Renal cortical epithelial cell (primary cell): ENCODE measurements at places on chromosomes 16 and 17. TPM values are rescaled to one million over a fixed set of nuclear protein-coding genes. Genes with fewer than 3 reads are reported as not detected.
A peak's percentile ranks its signal among the peaks of the same experiment; 100 is the strongest.

DNA sequence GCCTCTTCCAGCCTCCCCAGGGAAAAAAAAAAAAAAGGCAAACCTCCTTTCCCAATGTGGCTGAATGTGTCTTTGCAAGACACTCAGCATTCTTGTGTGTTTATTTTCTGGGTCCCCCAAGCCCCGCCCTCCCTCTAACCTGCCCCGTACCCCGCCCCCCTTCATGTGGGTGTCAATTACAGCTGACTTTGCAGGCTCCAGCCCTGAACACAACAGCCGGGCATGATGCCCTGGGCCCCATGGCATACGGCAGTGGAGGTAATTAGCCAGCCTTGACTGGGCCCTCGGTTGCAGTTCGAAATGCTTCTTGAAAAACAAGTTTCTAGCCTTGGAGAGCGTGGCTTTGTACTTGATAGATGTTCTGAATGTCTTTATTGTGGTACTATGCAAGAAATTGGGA lies 354.7 kb upstream of the RBFOX1 start:
- DNase-seq, result no peak

- peak; percentile 38 for DNase-seq
Observed at GRCh38 chr16:79595231-79595641, 5.3 kb downstream of the MAF start.

- peak; percentile 61 for DNase-seq
Observed at GRCh38 chr16:73019457-73020362, 28.2 kb downstream of the ZFHX3 start.

GRCh38 chr17:20053361-20053964 lies 44.3 kb downstream of the SPECC1 start:
- no peak for DNase-seq

- no peak for DNase-seq
Observed at GRCh38 chr17:43562679-43563599, 16.8 kb upstream of the ETV4 start.

The TP53TG3F gene
- total RNA-seq, result not detected in 2 replicates

The TEX19 gene
- total RNA-seq, result 0.05 TPM in 1 of 2 replicates, not detected in the other

The GPS1 gene
- total RNA-seq, result 112 and 119 TPM in 2 replicates

The RPAIN gene
- 29.3 and 56.1 TPM in 2 replicates for total RNA-seq

The HOXB4 gene
- 2.1 and 8.7 TPM in 2 replicates for total RNA-seq
